ENCODE measurements at places on chromosomes 16 and 17. TPM values are rescaled to one million over a fixed set of nuclear protein-coding genes. Genes with fewer than 3 reads are reported as not detected.

GPR179 gene
- total RNA-seq = 0.16 TPM

MFSD6L gene
- 0.11 TPM for total RNA-seq

ENPP7 gene
- not detected for total RNA-seq

LDHD gene
- total RNA-seq = 84.7 TPM

CAPNS2 gene
- not detected for total RNA-seq

SPNS3 gene
- total RNA-seq = 0.24 TPM

UMOD gene
- total RNA-seq = not detected

PIPOX gene
- total RNA-seq = 1.00 TPM

MT1X gene
- total RNA-seq = 105 TPM

RNU2-1 gene
- total RNA-seq = 9,490 TPM

NECAB2 gene
- total RNA-seq = 0.46 TPM

TNP2 gene
- total RNA-seq = not detected

PIMREG gene
- total RNA-seq = 0.59 TPM

MYO15A gene
- total RNA-seq = 0.11 TPM

ASPHD1 gene
- not detected for total RNA-seq

PARD6A gene
- 3.2 TPM for total RNA-seq

NPIPA7 gene
- 3.0 TPM for total RNA-seq

KRT24 gene
- not detected for total RNA-seq

PRR29 gene
- 0.30 TPM for total RNA-seq

KRTAP16-1 gene
- total RNA-seq = not detected

ATXN1L gene
- total RNA-seq = 13.4 TPM

MEIOB gene
- not detected for total RNA-seq

CLTC gene
- total RNA-seq = 126 TPM

KCNH6 gene
- total RNA-seq = not detected
